ENCODE measurements at places on chromosomes 5 and 9.

DNA sequence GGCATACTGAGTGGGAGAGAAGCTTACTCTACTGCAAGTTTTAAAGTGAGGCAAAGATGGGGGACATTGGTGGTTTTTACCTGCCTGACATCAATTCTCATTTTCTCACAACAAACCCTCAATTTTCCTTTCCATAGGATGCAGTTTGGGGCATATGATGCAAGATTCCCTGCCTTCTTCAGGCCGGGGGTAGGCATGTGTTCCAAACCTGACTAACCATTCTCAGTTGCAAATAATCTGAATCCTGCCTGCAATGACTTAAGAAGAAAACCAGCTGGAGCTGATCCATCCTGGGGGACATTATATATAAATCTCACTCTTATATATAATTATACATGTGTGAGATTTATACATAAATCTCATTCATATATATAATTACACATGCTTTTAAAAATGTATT, 223.6 kb upstream of the EFNA5 start:
- peak; percentile 24 for DNase-seq

- no peak for DNase-seq
Observed at GRCh38 chr5:55829956-55830355, 21.2 kb upstream of the IL31RA start.

GRCh38 chr9:117437283-117437682, 22.4 kb upstream of the ASTN2 start:
- no peak for DNase-seq

DNA sequence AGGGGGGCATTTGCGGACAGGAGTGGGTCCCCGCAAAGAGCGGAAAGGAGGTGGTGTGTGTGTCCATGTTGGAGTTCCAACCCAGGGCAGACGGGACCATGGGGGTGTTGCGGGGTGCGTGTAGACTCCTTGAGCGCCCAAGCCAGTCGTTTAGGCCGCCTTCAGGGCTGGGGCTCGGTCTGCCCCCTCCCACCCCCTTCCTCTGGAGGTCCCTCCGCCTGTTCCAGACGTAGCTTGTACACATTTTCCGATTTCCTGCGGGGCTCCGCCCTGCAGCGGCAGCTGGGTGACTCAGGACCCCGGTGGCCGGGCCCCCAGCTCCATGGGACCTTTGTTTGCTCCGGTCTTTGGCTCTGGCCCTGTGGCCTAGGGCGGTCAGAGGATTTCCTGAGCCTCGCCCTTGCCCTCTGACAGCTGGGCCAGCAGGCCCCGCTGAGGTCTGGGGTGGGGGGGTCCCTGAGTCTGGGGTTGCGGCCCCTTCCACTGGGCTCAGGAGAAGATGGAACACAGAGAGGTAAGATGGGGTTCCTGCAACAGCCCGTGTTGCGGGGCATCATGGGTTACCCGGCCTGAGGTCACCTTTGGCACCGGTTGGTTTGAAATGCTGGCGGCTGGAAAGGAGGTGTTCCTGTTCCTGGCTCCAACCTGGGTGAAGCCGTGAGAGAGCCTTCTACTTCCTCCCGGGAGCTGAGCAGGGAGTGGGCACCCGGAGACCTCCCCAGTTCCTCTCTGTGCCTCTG, 1.5 kb downstream of the PKN3 start:
- no peak for DNase-seq

DNA sequence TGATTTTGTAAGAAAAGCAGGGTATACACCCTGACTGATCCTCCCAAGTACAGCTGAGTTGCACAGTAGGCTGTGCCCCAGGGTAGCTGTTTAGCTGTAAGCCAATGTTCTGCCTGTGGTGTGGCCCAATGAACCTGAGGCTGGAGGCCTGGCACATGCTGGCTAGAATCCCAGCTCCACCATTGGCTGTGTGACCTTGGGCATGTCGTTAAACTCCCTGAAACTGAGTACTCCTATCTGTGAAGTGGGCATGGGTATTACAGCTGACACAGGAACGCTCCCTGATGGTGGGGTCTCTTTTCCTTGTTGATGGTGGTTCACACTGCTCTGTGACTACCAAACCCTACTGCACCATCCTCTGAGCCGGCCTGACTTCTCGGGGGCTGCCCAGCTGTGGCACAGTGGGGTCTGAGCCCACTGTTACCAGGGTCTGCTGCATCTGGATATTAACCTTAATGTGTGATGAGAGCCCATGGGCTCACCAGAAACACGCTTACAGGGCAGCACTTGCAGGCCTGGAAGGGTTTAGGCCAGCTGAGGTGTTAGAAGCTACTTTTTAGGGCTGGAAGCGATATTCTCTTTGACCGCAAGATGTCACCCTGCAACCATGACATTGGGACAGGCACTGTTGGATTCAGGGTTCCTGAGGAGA, 7.0 kb upstream of the GADD45G start:
- DNase-seq: peak; percentile 64

GRCh38 chr9:89522959-89523285, 25.0 kb upstream of the SEMA4D start:
- DNase-seq: no peak

DNA sequence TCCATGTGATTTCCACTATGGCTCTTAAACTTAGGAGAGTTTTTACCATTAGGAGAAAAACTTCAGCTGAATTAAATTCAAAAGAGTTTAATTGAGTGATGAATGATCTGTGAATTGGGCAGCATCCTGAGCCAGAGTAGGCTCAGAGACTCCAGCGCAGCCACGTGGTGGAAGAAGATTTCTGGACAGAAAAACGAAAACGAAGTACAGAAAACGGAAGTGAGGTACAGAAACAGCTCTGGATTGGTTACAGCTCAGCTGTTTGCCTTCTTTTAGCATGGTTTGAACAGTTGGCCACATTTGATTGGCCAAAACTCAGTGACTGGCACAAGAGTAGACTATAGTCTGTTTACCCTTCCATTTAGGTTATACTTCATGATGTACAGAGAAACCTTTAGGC, 69.2 kb upstream of the PLPP1 start:
- DNase-seq: peak; percentile 79

DNA sequence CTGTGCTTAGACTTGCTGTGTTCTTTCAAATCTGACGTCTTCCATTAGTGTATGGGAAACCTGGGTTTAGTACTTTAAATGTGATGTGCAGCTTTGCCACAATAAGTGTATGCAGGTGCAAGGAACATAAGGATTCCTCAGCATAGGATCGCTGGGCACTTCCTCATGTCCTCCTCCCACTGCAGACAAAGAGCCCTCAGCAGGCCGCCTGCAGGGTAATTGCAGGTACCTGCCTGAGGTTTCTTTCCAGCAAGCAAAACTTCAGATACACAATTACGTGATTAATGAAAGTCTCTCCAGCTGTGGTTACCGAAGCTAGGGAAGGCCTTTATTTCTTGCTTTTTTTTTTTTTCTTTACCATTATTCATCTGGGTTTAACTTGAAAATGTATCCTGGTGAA, 233.1 kb downstream of the RFK start:
- DNase-seq: no peak

DNA sequence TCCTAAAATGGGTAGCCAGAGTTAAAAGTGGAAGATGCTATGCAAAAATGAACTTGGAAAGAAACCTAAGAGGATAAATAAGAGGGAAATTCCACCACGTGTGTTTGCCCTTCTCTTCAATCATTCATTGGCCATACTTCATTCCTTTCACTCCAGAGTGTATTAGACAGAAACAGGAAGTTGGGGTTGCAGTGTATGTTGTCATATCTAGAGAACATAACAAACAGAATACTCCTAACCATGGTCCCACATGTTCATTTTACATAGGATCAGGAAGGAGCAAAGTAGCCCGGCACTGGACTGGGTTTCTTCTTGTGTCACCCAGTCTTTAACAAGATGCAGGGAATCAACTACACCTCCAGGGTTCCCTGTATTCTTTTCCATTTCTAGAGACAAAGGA, 7.6 kb upstream of the GPBP1 start:
- DNase-seq: no peak

DNA sequence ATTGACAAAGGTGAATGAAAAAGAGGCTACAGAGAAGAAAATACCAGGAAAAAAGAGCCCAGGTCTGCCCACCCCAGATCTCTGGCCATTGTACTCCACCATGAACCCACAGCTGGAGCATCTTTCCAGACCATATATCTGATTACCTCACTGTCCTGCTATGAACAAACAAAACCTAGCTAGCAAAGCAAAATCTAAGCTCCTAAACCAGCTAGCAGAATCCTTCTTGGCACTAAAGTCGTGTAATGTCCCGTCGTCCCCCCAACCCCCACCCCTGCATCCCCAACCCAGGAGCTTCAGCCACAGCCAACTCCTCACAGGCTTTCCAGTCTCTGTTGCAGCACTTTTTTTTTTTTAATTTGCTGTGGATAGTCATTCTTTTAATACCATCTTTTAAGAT, 2.5 kb downstream of the C1QTNF3 start:
- DNase-seq: peak; percentile 41

DNA sequence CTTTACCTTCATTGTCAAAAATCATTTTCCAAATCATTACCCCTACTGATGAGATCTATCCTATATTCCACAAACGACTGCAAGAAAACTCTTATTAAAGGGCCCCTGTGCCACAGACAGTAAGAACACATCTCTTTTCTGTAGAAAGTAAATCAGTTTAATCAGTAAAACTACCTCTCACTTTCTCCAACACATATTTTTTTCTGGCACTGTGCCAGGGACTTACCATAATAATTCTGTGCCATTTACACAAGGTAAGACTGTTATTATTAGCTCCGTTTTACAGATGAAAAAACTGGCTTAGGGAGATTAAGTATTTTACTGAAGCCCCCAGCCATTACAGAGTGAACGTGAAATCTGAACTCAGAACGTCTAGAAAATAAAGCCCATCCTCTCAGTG, 587.0 kb upstream of the COX7C start:
- no peak for DNase-seq

GRCh38 chr9:90737742-90738141, 63.9 kb upstream of the SYK start:
- DNase-seq: no peak

- no peak for DNase-seq
Observed at GRCh38 chr5:175621971-175622370, 35.9 kb upstream of the HRH2 start.

DNA sequence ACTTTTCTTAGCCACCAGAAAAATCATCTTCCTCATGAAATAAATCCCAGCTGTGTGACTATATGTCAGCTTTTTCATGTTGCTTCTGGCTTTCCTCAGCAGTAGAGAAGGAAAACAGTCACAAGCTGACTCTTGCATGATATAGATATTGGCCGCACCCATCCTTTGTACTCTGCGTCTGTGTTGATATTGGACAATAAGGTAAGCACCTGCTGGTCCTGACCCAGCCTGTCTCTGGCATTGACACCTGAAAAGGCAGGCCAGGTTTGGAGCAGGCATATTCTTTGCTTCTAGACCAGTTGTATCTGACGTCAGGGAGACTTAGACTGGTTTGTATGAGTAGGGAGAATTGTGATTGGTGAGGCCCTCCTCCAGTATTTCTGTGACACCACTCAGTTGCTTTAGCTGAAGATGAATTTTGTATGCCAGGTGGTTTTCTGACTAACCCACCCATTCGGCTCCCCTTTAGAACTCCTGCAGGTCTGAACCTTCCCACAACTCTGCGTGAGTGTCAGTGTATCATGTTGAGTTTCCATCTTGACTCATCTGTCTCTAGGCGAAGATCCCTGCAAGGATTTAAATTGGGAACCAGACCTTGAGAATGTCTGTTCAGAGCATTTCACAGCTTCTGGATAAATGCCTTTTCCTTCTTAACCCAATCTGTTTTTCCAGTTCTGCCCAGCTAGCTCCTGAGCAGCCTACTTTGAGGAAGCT, 151.2 kb upstream of the RUSC2 start:
- DNase-seq: no peak

- DNase-seq: no peak
Observed at GRCh38 chr5:98982880-98983279, 54.1 kb upstream of the CHD1 start.

DNA sequence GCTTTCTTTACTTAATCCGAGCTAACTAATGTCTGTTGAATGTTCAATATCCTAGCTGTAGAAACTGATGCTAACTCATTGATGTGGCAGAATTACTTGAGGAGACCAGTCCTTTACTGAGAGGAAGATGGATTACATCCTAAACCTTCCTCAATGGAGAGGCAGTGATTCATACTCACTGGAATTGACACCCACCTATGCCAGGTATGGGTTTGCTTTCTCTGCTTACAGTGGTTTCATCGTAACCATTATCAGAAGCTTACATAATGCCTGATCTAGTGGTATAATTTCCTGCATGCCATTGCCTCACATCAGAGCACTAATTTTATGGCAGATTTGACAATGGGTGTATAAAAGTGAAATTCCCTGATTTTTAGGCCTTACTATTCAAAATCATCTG, 384.7 kb downstream of the ANXA1 start:
- no peak for DNase-seq

DNA sequence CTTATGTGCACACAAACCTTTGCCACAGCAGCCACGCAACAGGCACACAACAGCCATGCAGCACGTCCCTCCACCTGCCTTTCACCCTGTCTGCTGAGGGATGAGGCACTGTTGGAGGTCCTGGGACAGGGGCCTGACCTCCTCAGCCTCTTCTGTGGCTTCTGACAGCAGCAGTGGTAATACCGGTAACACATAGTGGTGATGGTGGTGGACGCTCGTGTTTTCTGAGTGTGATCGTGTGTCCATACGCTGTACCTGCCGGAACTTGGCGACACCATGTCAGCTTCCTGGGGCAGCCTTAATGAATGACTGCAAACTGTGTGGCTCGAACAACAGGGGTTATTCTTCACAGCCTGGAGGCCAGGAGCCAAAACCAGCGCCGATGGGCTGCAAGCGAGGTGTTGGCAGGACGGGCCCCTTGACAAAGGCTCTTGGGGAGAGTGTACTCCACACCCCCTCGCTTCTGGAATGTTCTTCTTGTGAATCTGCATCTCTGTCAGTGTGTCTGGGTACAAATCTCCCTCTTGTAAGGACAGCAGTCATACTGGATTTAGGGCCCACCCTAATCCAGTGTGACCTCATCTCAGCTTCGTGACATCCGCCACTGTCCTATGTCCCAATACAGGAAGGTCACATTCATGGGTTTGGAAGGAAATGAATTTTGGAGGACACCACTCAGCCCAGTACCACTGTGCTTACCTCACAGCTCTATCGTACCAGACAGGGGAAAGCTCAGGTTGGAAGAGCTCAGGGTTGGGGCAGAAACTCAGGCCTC, 55.3 kb upstream of the EXOC3 start:
- no peak for DNase-seq

DNA sequence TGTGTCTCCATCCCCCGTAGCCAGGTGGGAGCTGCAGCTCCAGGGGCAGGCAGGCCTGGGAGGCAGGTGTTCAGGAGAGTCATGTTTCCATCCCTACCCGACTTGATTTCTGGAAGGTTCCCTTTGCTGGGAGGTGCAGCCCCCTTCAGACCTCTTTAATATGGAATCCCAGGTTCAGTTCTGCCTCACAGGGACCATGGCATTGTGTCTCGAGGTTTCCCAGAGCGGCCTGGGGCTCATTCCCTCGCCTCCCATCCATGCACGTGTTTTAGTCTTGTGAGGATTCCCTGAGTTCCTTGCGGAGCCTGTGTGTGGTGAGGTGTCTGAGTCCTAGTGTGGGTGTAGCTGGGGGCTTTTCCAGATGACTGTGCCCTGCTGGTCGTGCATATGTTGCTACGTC, 16.5 kb upstream of the AHRR start:
- DNase-seq: no peak

DNA sequence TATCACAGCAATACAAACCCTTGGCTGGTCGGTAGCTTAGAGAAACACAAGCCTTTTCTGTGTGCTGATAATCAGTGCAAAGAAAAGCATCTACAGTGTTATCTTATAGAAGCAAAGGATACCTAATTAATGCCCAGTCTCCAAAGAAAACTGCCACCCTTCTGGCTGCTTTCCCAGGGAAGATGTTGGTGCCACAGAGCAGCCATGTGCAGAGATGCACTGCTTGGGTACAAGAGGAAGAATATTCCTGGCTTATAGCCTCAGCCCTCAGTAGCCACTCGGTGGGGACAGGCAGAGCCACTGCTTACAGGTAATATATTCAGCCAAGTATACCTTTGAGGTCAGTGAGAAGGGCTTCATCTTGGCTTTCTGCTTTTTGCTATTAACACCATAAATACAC, 185.3 kb downstream of the PCSK1 start:
- no peak for DNase-seq
